ENCODE measurements at places on chromosomes 3 and 15. TPM values are rescaled to one million over a fixed set of nuclear protein-coding genes. Genes with fewer than 3 reads are reported as not detected.

Gene ZIC1
- total RNA-seq = 8.4 TPM

Gene ULK3
- 18.3 TPM for total RNA-seq

Gene MED12L
- 8.9 TPM for total RNA-seq

Gene FBXO45
- total RNA-seq = 11.5 TPM

Gene PCSK6
- 11.5 TPM for total RNA-seq

Gene HGD
- total RNA-seq = not detected

Gene SHF
- 8.4 TPM for total RNA-seq

Gene GPR62
- total RNA-seq = 0.52 TPM

Data from skeletal muscle tissue (tissue), 5 donors.